ENCODE measurements at places on chromosomes 5 and 9.

- no peak for DNase-seq
These were observed 6.1 kb upstream of the STOML2 start for GRCh38 chr9:35108946-35109575.

DNA sequence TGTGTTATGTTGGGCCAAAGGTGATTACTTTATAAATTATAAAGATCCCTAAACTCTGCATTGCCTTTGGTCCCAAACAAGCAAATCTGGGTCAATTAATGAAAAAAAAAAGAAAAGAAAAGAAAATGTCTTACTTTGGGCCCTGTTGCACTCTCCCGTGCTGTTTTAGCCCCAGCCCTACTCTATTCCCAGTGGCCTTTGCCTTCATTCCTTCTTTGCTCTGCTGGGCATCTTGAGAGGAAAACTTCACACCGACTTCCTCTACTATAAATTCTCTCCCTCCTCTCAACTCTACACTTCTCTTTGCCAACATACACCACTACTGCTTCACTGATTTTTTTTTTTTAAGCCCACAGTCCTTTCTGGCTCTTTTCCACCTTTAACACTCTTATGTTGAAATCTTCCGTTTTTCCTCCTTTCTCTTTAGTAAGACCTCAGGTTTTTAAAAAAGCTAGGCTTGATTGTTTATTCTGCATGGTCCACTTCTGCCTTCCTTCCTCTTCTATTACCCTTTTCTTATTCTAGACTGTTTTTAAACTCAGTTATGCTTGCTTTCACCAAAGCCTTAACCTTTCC, 4.5 kb upstream of the MSMP start:
- DNase-seq = no peak

- DNase-seq = no peak
These were observed 12.7 kb downstream of the EEIG1 start for GRCh38 chr9:127968042-127968441.

DNA sequence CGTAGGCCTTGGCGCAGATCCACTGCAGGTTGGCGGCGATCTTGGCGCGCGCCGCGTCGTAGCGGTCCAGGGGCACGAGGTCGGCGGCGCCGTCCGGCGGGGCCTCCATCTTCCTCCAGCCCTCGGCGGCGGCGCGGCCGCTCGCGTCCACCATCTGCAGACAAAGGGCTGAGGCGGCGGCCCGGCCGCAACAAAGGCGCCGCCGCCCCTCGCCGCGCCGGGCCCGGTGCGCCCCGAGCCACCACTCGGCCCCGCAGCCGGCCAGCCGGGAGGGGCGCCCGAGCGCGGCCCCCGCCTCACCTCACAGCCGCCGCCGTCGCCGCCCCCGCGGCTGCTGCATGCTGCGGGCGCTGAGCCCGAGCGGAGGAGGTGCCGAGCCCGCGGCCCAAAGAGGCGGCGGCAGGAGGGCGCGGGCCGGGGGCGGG, 328 bp downstream of the CAMSAP1 start:
- no peak for DNase-seq

DNA sequence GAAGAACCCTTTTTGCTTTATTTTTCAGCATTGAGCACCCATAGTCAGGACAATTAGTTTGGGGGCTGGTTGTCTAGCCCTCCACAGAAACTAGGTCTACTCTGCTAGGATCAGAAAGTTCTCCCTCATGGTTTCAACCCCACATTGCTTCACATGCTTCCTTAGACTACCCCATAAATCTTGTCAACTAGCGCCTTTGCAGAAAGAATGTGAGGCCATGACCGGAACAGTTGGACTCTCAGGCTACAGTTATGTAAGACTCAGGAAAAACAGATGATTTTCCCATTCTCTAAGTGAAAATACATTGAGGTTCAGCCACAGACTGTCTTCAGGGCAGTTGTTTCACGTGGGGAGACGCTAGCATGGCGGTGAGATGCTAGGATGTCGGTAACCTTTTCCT, 255.6 kb downstream of the NR3C1 start:
- DNase-seq = no peak

DNA sequence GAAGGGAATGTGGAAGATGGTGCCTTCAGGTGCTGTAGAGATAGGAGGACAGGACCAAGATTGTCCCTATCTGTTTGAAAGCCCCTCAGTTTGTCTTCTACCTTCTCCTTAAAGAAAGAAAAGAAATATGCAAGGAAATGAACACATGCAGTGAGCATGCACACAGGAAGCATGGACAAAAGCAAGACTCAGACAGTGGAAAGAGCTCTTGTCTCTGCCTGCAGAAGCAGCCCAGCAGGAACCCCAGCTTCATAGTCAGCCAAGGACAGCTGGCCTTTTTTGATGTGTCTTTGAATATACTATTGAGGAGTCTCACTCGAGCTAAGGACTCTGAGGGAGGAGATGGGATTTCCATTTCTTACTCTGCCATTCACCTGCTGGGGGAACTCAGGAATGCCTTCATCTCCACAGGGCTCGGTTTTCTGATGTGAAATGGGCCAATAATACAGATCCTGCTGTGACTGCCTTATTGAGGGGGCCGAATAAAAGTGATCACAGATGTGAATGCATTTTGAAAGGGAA, 132.5 kb upstream of the ADRA1B start:
- DNase-seq = no peak

- DNase-seq = no peak
These were observed 25.1 kb downstream of the EXD3 start for GRCh38 chr9:137397675-137398423.

DNA sequence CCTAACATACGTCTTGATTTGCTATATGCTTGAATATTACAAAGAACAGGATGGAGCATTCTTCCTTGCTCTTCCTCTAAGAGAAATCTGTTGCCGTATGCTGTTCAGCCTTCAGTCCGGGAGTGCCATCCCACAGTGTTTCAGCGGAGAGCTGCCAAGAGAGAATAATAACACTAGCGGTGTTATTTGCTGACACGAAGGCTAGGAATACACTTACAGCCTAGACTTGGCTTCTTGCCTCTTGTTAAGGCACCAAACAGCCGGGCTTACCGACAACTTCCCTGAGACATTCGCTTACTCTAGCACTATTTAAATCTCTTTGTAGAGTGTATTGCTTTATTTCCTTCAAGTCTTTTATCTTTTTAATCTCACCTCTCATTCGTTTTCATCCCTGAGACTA, 31.4 kb downstream of the KCTD16 start:
- no peak for DNase-seq

DNA sequence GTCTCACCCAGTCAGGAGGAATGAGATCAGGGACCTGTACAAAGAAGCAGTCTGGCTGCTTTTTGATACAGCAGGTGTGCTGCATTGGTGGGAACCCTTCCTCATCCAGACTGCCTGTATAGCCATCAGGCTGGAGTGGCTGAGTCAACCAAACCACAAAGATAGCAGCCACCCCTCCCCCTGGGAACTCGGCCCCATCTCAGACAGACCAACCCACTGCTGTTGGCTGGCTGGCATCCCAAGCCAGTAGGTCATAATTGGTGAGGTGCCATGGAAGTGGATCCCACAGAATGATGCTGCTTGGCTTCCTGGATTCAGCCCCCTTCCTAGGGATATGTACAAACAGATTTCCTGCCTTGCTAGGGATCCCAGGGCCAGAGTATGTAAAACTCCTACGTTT, 60.9 kb downstream of the YTHDC2 start:
- no peak for DNase-seq

GRCh38 chr5:39428640-39429039, 3.9 kb upstream of the DAB2 start:
- no peak for DNase-seq

GRCh38 chr9:131656356-131657036, 83.4 kb downstream of the RAPGEF1 start:
- DNase-seq = no peak

DNA sequence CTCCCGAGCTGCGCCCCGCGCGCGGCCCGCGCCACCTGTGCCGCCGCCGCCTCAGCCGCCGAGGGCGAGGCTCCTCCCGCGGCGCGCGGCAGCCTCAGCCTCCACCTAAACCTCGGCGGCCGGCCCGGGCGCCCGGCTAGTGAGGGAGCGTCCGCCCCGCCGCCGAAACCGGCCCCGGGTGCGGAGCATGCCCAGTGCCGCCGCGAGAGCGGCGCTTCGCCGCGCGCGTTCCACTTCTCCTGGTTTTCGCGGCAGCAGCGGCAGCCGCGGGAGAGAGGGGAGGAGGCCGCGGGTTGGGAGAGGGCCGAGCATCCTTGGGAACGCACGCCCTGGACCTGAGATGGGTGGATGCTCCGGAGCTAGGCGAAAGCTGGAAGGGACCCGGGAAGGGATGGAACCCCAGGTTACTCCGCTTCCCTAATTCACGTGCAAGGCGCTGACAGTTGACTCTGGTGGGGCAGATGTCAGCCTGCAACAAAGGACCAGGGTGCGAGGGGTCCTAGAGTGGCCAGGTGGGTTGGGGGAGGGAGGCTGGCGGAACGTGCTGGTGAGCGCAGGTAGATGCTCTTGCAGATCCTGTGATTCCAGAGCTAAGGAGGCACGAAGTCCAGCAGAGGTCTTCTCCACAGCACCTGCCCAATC, at the start of gene CTNND2:
TSS of gene CTNND2 (minus strand) at position 182 of the 642 bp plus-strand sequence. CDS start 593 bp downstream, outside the sequence.
- peak; percentile 72 for DNase-seq

GRCh38 chr9:78698371-78698770, 401.4 kb downstream of the PSAT1 start:
- DNase-seq = no peak

- DNase-seq = no peak
These were observed 48.2 kb downstream of the ABCA1 start for GRCh38 chr9:104879555-104880309.

- DNase-seq = no peak
These were observed 40.9 kb upstream of the FABP6 start for GRCh38 chr5:160188141-160189015.

- no peak for DNase-seq
These were observed 446.8 kb downstream of the CCDC171 start for GRCh38 chr9:15999422-16000339.

- DNase-seq = no peak
These were observed at the start of gene NSD1 for GRCh38 chr5:177133096-177133852. TSS of gene NSD1 (plus strand) at chr5:177133773. CDS start at chr5:177135104, 1,331 bp downstream.

- DNase-seq = no peak
These were observed 71.4 kb downstream of the SLC12A2 start for GRCh38 chr5:128154943-128155342.

GRCh38 chr9:136244122-136244968, 1.3 kb downstream of the QSOX2 start:
- DNase-seq = no peak

DNA sequence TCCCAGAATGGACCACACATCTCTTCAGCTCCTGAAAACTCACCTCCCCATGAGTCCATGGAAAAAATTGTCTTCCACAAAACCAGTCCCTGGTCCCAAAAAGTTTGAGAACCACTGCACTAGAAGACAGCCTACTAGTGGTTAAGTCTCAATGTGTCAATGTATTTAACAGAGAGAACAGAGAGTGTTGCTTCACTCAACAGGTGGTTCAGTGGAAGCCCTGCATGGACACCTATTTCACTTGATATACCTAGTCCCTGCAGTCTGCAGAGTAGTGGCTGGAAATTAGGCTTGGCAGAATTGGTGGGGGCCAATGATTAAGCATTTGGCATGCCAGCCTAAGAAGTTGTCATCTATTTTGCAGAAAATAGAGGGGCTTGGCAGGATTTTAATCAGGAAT, 23.0 kb downstream of the IL7R start:
- no peak for DNase-seq

DNA sequence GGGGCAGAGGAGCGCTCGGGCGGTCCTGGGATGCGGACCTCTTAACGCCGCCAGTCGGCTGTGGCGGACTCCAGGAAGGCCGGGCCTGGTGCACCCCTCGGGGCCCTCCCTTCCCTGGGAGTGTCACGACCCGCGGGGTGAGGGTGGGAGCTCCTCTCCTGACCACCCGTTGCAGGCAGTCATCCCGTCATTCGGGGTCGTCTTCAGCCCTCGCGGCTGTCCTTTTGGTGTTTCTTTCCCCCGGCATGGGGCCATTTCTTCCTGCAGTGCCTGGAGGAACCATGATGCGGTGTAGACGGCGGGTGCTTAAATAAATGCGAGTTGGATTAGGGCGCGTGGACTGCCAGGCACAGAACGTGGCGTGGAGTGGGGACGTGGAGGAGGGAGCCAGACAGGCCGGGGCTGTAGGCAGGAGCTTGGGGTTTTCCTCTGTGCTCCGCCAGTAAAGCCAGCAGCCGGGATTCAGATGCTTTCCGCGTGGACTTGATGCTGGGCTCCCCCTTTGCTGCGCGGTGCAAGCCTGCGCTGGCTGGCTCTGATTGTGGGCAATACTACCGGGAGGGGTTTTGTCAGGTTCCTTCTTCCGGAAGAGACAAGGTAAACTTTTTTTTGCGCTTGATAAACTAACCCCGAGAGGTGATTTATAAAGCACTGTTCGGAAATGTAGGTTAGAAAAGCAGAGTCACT, 868 bp downstream of the KDM4C start:
- no peak for DNase-seq

Data from NCI-H524 treated with DMSO at 0.1 percent for 48 hours (cell line).